ENCODE measurements at places on chromosomes 16 and 17. TPM values are rescaled to one million over a fixed set of nuclear protein-coding genes. Genes with fewer than 3 reads are reported as not detected.
A peak's percentile ranks its signal among the peaks of the same experiment; 100 is the strongest.

The BTBD17 gene
- total RNA-seq = not detected

The VAT1L gene
- total RNA-seq = 2.0 TPM

The CCL4L2 gene
- not detected for total RNA-seq

- no peak for DNase-seq
Observed at GRCh38 chr16:50007744-50008143, 17.3 kb upstream of the CNEP1R1 start.

DNA sequence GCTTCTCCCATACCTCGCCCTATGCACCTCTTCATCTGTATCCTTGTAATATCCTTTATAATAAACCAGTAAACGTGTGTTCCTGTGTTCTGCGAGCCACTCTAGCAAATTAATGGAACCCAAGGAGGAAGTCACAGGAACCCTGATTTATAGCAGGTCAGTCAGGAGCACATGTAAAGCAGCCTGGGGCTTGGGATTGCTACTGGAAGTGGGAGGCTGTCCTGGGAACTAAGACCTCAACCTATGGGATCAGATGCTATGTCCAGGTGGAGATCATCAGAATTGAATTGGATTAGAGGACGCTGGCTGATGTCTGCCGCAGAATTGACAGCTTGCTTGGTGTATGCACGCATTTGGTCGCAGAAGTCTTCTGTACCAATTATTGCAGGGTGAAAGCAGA lies 15.7 kb downstream of the WNT3 start:
- DNase-seq = no peak

DNA sequence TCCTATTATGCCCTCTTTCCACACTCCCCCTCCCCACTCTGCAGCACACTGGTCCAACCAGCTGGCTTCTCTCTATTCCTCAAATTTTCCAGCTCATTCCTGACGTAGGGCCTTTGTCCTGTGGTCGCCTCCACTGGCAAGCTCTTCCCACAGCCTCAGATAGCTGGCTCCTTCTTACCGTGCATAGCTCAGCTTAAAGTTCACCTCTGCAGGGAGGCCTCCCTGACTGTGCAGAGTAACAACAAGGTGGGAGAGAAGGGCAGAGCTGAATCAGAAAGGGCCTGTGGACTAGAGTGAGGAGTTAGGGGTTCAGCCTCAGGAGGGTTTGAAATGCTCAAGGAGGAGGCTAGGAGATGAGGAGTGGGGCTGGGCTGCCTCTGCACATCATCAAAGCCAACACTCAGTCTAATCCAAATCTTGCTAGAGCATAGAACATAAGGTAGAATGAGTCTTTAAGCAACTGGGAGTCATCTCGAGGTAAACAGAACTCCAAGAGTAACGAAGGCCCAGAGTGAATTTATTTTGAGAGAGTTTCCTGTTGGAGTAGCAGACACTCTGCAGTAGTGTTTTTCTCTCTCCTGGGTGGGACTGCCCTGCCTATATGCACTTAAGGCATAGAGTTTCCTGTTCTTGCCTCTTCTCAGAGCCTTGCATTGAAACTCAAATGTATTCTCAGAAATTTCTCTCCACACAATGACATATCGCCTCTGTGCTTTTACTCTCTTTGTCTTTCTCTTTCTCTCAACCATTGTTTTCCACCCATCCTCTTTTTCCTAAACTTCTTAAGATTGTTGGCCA lies 19.4 kb downstream of the SPPL2C start:
- DNase-seq = no peak

DNA sequence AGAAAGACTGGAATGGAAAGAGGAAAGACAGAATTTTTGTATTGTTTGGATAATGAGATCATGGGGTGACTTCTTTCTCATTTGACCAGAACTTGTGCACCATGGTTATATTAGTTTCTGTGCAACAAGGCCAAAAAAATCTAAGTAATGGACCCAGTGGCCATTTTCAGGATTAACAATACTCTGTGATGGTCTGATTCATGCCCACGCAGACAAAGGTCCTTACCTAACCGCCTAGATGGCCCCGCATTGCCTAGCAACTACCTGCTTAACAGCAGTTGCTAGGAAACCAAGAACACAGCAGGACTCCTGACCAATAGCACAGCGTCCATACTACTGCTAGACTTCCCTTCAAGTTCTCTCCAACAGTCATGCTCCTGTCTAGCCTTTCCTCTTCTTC lies 22.4 kb downstream of the MIS12 start:
- peak; percentile 69 for DNase-seq

- DNase-seq = no peak
Observed at GRCh38 chr17:62186841-62187240, 121.8 kb upstream of the MED13 start.

Data from HT1080 (cell line).